ENCODE measurements at places on chromosomes 1 and 21. TPM values are rescaled to one million over a fixed set of nuclear protein-coding genes. Genes with fewer than 3 reads are reported as not detected.

Gene RPE65
- not detected for polyA plus RNA-seq

Gene HFM1
- not detected for polyA plus RNA-seq

Gene GOLPH3L
- 29.9 TPM for polyA plus RNA-seq

Gene NBPF4
- not detected for polyA plus RNA-seq

- no peak overlapping the region for H3K27ac ChIP-seq
- no peaks in the 10 kb centered on the region for H3K36me3 ChIP-seq
- no peak for DNase-seq
- no peaks in the 10 kb centered on the region for H3K27me3 ChIP-seq
Observed at GRCh38 chr1:30403726-30404125, 319.7 kb downstream of the MATN1 start.
